ENCODE measurements at places on chromosomes 2 and 18.

GRCh38 chr2:190217616-190218015, 102.0 kb downstream of the HIBCH start:
- no peak for DNase-seq

GRCh38 chr18:11284811-11285210, 135.4 kb upstream of the PIEZO2 start:
- no peak for DNase-seq

DNA sequence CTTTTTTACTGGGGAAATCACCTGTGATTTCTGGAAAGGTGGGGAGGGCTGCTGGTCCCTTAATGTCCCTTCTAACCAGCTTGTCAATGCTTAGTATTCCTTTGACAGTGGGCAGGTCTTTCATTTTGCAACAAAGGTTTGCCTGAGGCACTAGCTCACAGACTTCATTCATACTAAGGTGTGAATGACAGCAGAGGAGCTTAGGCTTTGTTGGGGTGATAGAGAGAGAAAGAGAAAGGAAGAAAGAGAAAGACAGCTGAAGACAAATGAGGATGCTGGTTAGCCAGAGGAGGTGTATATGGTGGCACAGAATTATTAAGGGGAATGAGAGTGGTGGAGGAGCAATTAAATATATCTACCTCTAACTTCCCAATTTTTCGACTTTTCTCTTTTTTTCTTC, 28.9 kb upstream of the GTF2A1L start:
- no peak for DNase-seq

GRCh38 chr2:60957224-60957623, 60.3 kb upstream of the PEX13 start:
- no peak for DNase-seq

GRCh38 chr2:11437602-11438001, 28.4 kb downstream of the E2F6 start:
- no peak for DNase-seq

DNA sequence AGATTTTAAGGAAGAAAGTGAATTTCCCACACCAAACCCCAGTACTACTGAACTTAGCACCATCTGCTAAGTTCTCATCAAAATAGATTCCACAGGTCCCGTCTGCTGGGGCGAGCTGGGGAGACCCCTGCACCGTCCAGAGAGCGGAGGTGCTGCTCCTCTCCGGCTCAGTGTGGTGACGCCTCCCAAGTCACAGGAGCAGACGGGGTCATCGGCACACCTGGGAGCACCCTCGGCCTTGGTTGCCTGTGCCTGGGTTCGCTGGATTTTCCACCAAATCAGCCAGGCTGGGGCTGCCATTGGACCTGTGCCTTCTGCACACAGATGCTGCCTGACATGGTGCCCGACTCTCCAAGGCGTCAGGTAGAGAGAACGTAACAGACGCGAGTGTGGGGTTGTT, 141.3 kb downstream of the PXDN start:
- DNase-seq: no peak

- DNase-seq: no peak
Observed at GRCh38 chr18:9100796-9101195, 1.7 kb upstream of the NDUFV2 start.

DNA sequence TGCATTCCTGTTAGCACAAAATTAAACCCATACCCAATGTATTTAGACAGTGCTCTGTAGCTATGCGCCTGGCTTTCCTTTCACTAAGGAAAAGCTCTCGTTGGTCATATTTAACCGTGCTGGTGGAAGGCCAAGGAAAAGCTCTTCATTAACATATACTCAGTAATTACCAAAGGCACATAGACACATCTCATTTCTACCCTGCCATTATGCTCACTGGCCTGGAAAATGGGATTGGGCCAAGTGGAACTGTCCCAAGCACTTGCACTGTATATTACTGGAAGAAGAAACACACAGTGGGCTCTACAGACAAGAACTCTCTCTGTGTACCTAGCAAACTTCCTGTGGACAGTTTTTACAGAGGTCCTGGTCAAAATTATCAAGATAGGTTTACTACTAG, 274.4 kb downstream of the ERBB4 start:
- no peak for DNase-seq
